ENCODE measurements at places on chromosomes 12 and 14. TPM values are rescaled to one million over a fixed set of nuclear protein-coding genes. Genes with fewer than 3 reads are reported as not detected.

Gene CLEC2B
- polyA plus RNA-seq: 10.8 TPM

Gene TRAFD1
- polyA plus RNA-seq: 17.4 TPM

Gene FOXG1
- 0.03 TPM for polyA plus RNA-seq

Gene RAB15
- 28.9 TPM for polyA plus RNA-seq

Gene LTBR
- 36.3 TPM for polyA plus RNA-seq

Gene B4GALNT1
- polyA plus RNA-seq: not detected

Gene CPNE6
- not detected for polyA plus RNA-seq

Gene PXMP2
- polyA plus RNA-seq: 127 TPM

Gene EPYC
- polyA plus RNA-seq: not detected

Gene JPH4
- polyA plus RNA-seq: 0.60 TPM

Gene NANOG
- not detected for polyA plus RNA-seq

Gene MLF2
- 157 TPM for polyA plus RNA-seq

Gene SMCO2
- not detected for polyA plus RNA-seq

Gene KLHDC1
- 1.1 TPM for polyA plus RNA-seq

Gene ZDHHC22
- polyA plus RNA-seq: 0.67 TPM

Gene C12orf56
- 0.22 TPM for polyA plus RNA-seq

Gene CHMP4A
- polyA plus RNA-seq: 81.6 TPM

Gene RNU7-1
- polyA plus RNA-seq: not detected

Measured in sigmoid colon (tissue), 7 donors.